ENCODE measurements at places on chromosomes 6 and 20.

DNA sequence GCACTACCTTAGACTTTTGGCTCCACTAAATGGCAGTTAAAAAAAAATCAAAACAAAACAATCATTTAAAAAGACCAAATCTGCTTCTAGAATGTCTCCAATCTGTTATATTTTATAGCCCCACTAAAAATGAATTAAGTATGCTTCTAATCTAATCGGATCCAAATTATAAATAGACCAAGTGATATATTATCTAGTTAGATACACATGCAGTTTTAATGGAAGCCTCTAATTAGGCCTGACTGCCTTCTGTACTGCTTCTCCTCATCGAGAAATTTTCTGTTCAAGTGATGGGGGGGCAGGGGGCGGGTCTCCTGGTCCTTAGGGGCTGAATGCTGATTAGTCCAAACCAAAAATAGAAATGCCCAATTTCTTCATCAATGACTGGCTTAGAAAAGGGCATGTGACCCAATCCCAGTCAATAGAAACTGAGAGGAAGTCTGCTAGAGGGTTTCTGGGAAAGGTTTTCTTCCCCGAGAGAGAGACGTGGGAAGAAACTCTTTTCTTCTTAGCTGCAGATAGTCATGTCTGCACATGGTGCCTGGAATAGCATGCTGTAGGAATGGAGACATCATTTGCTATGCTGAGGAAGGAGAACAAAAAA lies 6.9 kb downstream of the SESN1 start:
- DNase-seq, result no peak

DNA sequence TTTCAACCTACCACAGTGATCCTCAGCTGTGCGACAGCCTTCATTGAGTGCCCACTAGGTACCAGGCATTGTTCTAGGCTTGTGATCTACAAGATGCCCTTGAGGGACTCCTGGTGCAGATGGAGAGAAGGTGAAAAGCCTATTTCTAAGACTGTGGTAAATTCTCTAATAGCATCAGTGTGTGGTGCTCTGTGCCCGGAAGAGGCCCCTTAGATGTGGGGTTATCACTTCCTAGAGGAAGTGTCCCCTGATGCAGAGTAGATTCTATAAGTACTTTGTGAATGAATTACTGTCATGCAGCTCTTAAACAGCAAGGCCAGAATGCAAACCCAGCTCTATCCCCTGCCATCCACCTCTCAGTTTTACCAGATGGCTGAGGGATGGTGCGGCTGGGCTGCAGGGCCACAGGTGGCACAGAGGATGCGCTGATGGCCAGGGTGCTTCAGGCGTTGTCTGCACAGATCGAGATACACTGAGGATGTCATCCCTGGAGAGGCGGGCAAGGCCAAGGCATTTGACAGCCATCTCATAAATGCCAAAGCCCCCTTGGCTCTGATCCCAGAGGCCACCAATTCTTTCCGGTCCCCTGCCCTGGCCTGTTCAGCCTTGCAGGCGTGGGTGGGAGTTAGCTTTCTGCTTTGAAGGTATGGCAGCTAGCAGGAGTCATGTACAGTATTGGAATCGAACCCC lies 96.7 kb downstream of the TOX2 start:
- DNase-seq, result no peak

DNA sequence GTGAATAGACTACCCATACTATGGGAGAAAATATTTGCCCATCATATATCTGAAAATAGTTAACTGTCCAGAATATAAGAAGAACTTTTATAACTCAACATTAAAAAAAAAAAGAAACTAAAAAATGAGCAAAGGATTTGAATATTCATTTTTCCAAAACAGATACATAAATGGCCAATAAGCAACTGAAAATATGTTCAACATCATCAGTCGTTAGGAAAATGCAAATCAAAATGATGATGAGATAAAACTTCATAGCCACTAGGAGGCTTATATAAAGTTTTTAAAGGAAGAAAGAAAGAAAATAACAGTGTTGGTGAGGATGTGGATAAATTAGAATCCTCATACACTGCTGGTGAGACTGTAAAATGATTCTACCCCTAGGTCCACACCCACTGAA lies 32.6 kb upstream of the HMGN3 start:
- no peak for DNase-seq

DNA sequence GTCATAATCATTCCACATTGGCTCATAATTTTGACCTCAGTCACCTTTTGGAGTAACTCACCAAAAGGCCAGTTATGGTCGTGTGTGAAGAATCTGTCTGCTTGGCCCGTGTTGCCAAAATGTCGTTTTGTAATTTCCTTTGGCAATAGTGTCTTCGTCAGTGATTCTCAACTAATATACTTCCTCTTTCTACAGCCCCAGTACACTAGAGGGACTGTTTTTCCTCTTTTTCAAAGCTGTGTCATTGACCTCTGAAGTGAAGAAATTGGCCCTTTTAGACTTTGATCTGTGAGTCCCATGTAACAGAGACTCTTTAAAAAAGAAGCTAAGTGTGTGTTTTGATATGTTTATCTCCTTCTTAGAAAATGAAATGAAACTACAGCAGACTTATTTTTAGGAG lies 5.2 kb downstream of the FOXO3 start:
- DNase-seq, result peak; percentile 77

DNA sequence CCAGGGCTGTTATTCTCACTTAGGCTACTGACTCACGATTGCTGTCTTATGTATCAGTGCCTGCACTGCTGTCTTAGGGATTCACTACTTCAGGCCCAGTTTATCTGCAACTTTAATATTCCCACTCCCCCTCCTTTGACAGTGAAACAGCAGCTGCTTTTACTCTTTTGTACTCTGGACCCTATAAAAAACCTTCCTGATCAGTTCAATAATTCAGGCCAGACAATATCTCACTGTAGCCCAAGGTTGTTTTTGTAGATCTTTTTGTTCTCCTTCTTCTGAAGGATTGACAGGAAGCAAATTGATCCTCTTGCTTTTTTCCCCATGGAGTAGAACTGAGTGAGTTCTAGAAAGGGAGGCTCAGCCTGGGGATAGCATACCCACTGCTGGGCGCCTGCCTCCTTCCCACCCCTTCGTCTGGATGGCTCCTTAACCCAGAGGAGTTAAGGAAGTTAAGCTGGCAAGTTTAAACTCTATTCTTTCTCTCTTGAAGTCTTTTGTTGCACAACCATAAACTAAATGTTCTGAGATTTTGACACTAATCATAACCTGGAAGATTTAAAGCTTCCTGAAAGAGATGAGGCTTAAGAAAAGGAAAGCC lies 22.0 kb upstream of the EYS start:
- no peak for DNase-seq

Data from amniotic epithelial cell (primary cell).